Upper lobe of left lung (tissue), 6 donors: ENCODE measurements at places on chromosomes 3 and 15. TPM values are rescaled to one million over a fixed set of nuclear protein-coding genes. Genes with fewer than 3 reads are reported as not detected.
A peak's percentile ranks its signal among the peaks of the same experiment; 100 is the strongest.

GRCh38 chr3:129070086-129070885 is 9.7 kb downstream of the GP9 start:
- H3K27me3 ChIP-seq = no peaks in the 10 kb centered on the region
- H3K36me3 ChIP-seq = no peaks in the 10 kb centered on the region

DNA sequence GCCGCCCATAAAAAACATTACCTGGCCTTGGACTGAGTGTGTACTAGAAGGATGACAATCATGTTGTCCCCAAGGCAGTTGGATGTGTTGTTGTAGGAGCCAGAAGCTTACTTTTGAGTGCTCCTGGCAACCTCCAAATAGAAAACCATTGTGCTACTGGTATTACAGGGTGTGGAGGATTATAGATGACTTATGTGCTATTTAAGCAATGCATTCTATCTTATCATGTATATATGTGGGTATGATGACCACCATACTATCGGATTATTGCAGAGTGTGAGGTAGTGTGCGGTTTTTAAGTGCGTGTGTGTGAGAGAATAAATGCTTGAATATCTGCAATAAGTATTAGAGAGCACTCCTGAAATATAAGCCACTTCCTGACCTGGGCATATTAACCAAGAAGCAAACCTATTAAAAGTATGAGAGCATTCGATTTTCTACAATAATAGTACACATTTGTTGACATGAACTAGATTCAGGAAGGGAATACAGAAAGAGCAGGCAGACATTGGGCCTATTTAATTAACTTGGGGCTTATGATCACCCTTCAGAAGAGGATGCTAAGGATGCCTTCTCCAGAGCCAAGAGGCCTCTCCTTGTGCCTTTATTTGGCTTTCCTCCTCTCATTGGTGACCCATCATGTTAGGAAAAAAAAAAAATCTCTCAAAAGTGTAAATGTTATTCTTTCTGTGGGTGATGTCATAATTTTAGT is 11.7 kb upstream of the MBNL1 start:
- DNase-seq = no peak
- H3K4me3 ChIP-seq = no peak overlapping the region
- H3K27me3 ChIP-seq = no peaks in the 10 kb centered on the region
- H3K27ac ChIP-seq = peak overlapping the region; percentile 34

GRCh38 chr3:189673535-189673934 is 42.3 kb downstream of the TP63 start:
- H3K36me3 ChIP-seq = no peaks in the 10 kb centered on the region
- no peak for DNase-seq
- H3K27ac ChIP-seq = no peak overlapping the region
- H3K4me1 ChIP-seq = no peaks in the 10 kb centered on the region
- no peak overlapping the region for H3K4me3 ChIP-seq

The CELSR3 gene
- 1.7 TPM for total RNA-seq

The KLF15 gene
- total RNA-seq = 40.4 TPM

The CIDEC gene
- not detected for total RNA-seq

GRCh38 chr3:60301142-60301541 is 950.1 kb downstream of the FHIT start:
- DNase-seq = no peak
- H3K36me3 ChIP-seq = no peaks in the 10 kb centered on the region
- H3K27ac ChIP-seq = no peak overlapping the region
- H3K4me1 ChIP-seq = no peaks in the 10 kb centered on the region
